ENCODE measurements at places on chromosomes 3 and 15. TPM values are rescaled to one million over a fixed set of nuclear protein-coding genes. Genes with fewer than 3 reads are reported as not detected.

MST1 gene
- 26.2 TPM for total RNA-seq

FANCD2OS gene
- not detected for total RNA-seq

ZNF80 gene
- total RNA-seq, result not detected

CIP2A gene
- 71.6 TPM for total RNA-seq

VPS33B gene
- total RNA-seq, result 13.0 TPM

RHOV gene
- total RNA-seq, result 0.63 TPM

ZNF385D gene
- not detected for total RNA-seq

GABRR3 gene
- not detected for total RNA-seq

SLC28A1 gene
- total RNA-seq, result not detected

Measured in OCI-LY7 (cell line).